ENCODE measurements at places on chromosomes 5 and 9.

- DNase-seq = no peak
Measured at GRCh38 chr5:124132843-124133242, 613.6 kb downstream of the ZNF608 start.

DNA sequence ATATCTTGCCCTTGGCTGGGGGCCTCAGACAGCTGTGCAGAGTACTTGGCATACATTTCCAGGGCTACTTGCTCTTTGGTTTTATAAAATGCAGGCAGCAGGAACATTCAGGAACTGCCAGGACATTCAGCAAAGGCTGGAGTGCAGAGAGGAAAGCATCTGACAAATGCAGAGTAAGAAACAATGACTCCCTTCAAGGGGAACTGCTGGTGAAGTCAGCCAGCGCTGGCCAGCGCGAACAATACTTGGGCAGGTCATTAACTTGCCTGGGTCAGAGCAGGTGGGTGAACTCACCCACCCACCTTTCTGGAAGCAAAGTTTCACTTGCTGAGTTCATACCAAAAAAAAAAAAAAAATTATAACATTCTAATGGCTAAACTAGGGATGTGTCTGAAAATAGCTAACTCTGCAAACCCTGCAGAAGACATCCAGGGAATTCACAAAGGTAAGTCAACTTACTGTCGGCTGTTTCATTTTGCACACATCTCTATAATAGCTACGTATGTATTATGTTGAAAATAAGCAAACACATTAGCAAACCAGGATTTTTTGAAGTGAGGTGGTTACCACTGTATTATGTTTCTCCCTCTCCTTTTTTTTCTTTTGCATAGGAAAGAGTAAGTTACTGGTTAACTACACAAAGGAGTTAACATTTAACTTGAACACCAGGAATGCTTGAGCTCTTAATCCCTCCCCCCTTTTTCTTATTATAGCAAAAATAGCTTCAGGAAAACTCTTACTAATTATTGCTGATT is 152.2 kb downstream of the GLIS3 start:
- no peak for DNase-seq

DNA sequence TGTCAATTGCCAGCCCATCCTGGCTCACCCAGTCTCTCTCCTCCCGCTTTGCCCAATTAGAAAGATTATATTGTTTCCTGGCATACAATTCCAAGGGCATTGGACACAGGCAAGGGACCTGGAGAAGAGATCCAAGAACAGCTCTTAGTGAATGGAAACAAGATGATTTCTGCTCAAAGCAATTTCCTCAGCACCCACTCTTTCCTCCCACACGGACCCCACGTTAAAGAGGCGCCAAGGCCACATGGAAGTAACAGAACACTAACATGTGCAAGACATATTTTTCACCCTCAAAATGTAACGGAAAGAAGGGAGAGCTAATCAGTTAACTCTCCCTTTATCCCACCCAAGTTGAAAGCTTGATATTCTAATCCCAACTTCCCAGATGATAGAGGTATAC is 111.2 kb downstream of the LHFPL2 start:
- DNase-seq = no peak

GRCh38 chr9:127189628-127190027 is 67.2 kb upstream of the ANGPTL2 start:
- DNase-seq = no peak

DNA sequence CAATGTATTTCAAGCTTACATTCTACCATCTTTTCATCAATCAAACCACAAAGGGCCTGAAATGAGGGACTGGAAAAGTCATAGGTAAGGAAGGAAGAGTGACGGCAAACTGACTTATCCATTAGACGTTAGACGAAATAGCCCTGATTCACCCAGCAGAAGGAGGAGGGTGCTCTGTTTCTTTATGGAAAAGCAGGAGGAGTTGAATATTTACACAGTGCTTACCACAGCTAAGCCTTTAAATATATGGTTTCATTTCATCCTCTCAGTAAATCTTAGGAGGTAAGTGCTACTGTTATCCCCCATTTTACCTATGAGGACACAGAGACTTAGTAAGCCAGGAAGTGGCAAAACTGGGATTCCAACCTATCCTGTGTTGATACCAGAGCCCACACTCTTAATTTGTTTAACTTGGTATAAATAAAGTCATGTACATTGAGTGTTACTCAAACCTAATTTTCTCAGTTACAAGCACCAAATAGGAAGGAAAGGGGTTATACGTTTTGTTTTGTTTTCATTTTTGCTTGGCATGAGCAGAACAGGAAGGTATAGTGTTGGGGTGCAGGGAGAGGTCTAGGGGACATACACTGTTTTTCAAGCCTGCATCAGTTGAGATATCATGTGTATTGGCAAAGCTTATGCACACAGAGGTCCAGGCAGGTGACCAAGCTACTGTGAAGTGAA is 98.1 kb upstream of the IFNK start:
- no peak for DNase-seq

GRCh38 chr5:19497229-19497815 is 490.7 kb downstream of the CDH18 start:
- no peak for DNase-seq
